ENCODE measurements at places on chromosomes 4 and X.

DNA sequence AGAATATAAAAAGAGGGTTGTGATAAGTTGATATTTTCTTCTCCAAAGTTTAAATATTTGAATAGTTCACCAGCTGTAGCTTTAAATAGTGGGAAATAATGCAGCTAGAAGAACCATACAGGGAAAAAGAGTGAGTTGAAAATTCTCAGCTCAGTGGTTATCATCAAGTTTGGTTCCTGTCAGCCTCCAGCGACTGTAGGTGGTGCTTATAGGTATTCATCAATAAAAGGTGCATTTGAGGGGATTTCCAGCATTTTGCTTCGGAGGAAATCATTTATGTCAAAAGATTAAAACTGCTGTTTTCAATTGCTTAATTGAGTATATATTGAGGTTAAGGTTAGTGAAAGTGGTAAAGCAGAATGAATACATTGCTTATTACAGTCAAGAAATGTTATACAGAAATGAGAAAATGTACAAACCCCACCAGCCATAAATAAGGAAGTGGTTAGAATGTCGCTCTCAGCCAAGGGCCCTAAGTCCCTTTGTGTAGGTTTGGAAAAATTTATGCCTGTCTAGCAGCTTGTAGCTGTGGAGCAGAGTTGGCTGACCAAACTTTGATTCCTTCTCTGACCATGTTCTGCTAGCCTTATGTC, 532.9 kb upstream of the FTHL17 start:
- DNase-seq = no peak

- DNase-seq = no peak
These were observed 172.7 kb upstream of the TBC1D9 start for GRCh38 chr4:140928880-140929279.

DNA sequence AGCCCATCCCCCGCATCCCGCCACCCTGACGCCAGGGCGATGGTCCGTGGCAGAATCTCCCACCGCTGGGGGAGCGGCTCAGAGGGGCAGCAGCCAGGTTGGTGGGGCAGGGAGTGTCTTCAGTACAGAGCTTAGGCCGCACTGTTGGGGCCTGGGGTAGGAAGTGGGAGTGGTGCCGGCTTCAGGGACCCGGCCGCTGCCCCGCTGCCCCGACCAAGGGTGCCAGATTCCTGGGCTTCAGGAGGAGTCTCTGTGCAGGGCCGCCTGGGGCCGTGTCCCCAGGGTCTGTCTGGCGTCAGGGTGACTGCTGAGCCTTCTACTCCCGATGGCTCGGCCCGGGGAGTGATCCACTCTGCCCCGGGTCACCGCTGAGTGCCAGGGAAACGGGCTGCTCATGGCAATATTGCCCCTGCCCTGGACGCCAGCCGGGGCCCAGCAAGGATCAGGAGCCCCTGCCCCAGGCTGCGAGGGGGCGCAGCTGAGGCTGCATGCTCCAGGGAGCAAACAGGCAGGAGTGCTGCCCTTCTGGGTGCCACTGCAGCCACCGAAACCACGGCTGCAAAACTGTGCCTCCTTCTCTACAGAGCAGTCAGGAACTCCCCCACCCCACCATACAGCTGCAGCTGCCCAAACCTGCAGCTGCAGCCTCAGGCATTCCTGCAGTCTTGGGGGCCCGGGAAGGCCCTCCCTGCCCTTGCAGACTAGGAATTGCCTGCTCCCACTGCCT, 1206.1 kb downstream of the ARAP2 start:
- DNase-seq = no peak

DNA sequence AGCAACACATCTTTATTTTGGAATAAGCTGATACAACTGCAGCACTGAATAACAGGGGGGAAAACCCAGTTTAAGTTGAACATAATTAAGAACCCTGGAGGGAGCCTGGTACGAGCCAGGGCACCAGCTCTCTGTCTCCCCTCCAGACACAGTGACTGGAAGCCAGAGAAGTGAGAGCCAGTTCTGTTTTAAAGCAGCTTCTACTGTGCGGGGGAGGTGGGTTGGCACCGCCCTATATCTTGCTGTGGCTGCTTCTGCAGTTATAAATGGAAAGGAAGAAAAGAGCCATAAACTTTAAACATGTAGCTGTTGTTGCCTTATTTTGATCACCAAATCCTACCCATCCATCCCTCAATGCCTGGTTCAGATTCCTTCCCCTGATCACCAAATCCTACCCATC, 207.9 kb upstream of the ANXA3 start:
- no peak for DNase-seq

- DNase-seq = no peak
These were observed 15.6 kb downstream of the PJA1 start for GRCh38 chrX:69149466-69150280.

DNA sequence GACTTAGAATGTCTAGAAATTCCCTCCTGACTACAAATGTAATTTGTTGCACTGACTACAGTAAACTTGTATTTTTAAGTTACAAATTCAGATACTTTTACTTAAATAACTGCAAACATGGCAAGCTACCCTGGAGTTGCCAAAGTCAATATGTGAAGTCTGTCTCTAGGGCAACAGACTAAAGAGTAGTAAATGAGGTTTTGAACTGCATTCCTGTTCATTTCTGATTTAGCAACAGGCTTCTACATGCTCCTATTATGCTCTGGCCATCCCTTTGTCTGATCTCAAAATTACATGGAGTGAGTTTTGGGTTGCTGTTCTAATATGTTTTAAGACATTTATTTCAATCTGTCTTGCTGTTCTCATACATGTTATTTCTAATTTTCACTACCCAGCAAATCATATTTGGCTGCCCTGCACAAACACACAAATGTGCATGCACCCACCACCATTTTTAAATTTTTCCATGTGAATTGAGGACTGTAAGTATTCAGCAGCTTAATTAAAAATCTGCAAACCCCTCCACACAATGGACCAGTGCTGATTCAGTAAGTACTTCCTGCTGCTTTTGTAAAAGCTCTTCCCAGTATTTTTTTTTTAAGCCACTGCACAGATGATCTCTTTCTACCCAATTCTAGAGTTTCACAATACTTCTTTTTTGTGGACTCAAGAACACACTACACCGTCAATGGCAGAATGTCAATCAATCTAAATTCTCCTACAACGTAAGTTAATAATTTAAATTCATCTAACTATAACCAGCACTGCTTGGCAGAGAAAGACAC, 26.7 kb downstream of the SH3RF1 start:
- DNase-seq = no peak

DNA sequence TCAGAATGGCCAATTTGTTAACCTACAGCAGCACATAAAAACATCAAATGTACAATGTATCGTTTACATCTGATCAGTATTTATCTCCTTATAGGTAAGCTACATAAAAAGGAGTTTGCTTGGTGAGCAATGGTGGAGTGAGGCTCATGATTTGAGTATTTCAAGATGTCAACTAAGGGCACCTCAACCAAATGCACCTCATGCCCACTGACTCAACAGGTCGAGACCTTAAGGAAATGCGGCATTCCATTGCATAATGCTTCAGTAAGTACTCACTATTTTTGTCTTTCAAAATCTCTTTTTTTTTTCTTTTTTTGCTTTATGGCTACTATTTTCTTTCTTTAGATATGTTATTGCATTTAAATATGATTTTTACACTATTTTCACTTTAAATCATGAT, 181.0 kb upstream of the TLL1 start:
- no peak for DNase-seq

GRCh38 chrX:27598312-27598711, 8.2 kb downstream of the DCAF8L2 start:
- DNase-seq = no peak

- no peak for DNase-seq
These were observed 27.3 kb downstream of the PRDX4 start for GRCh38 chrX:23694606-23695005.

GRCh38 chrX:100645106-100645505, 1.1 kb downstream of the SRPX2 start:
- DNase-seq = no peak

DNA sequence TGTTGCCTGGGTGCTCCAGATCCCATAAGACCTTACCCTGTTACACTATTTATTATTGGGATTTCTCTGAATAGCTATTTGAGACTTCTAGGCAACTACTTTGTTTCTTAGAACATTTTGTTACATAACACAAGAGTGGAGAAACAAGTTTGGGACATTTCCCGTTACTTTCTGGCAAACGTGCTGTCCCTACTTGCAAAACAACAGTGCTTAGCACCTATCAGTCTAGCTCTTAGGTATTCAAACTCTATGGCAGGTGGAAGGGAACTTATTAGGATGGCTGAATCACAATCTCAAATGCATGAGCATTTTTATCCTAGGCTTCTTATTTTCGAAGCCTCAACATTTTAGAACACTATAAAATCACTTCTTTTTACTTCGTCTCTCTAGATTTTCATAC, 613.6 kb downstream of the DMD start:
- no peak for DNase-seq

All from DMS79 (cell line).